Esophagus squamous epithelium (tissue), 5 donors: ENCODE measurements at places on chromosomes 3 and 15. TPM values are rescaled to one million over a fixed set of nuclear protein-coding genes. Genes with fewer than 3 reads are reported as not detected.

Gene CXCR6
- total RNA-seq, result 12.0 TPM

Gene ESYT3
- 0.80 TPM for total RNA-seq

Gene ARPP21
- not detected for total RNA-seq

Gene SLC2A2
- total RNA-seq, result not detected

Gene RTP3
- total RNA-seq, result not detected

Gene FANCD2OS
- not detected for total RNA-seq

Gene TERC
- total RNA-seq, result 120 TPM

Gene MYZAP
- total RNA-seq, result 21.2 TPM

Gene PTPRG
- 3.7 TPM for total RNA-seq

Gene CNTN4
- 6.5 TPM for total RNA-seq

Gene BFSP2
- total RNA-seq, result not detected

Gene ADAMTS9
- 3.1 TPM for total RNA-seq

Gene MBD4
- total RNA-seq, result 16.2 TPM

Gene TMEM87A
- 52.6 TPM for total RNA-seq

Gene ZNF620
- 0.56 TPM for total RNA-seq

Gene LEKR1
- total RNA-seq, result 0.57 TPM

DNA sequence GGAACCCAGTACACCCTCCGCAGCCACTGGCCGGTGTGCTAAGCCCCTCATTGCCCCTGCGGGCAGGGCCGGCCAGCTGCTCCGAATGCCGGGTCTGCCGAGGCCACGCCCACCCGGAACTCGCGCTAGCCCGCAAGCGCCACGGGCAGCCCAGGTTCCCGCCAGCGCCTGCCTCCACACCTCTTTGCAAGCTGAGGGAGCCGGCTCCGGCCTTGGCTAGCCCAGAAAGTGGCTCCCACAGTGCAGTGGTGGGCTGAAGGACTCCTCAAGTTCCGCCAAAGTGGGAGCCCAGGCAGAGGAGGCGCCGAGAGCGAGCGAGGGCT is 81.4 kb upstream of the BCHE start:
- no peaks in the 10 kb centered on the region for H3K36me3 ChIP-seq
- no peak for DNase-seq
- H3K4me1 ChIP-seq, result no peaks in the 10 kb centered on the region
- H3K4me3 ChIP-seq, result no peak overlapping the region

DNA sequence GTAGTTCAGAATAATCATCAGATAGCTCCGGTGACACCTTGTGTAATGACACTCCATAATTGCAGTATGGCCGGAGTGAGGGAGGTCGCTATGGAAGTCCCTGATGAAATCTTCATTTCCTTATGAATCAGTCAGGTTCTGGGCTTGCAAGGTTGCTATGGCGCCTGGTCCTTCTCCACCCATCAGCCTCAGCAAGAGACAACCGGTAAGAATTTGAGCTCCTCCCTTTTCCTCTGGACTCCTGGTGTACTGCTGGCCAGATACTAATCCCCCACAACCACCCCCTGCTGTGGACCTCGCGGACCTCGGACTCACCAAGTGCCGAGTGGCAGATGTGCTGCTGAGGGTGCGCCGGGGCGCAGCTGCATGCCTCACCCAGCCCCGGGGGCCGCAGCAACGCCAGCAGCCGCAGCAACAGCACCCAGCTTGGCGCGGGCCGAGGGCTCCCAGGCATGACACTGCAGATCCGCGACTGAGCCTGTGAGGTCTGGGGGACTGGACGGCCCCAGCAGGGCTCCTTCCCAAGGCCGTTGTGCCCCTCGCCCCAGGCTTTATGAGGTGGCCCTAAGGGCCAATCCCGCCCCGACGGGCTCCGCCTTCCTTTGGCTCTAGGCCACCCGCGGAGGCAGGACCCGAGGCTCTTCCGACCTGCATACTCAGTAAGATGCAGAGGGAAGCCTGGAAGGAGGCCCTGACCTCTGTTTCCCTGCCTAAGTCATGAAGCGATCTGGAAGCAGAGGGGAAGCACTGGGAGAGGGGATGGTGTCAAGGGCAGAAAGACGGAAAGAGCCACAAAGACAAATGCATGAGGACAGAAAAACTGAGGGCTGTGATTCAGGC is at the start of gene TIMP4:
Gene TIMP4 (minus strand): TSS at position 526 of the 840 bp plus-strand sequence. CDS start 72 bp downstream, at position 454.
- no peaks in the 10 kb centered on the region for H3K36me3 ChIP-seq
- DNase-seq, result no peak
- H3K27me3 ChIP-seq, result no peaks in the 10 kb centered on the region
- peak within 1 kb of the TSS; percentile 66 for H3K27ac ChIP-seq

GRCh38 chr3:100277255-100277800 is 16.5 kb downstream of the TBC1D23 start:
- H3K4me1 ChIP-seq, result no peaks in the 10 kb centered on the region
- no peaks in the 10 kb centered on the region for H3K27me3 ChIP-seq
- no peak overlapping the region for H3K27ac ChIP-seq
- no peak for DNase-seq
- H3K36me3 ChIP-seq, result peaks cover 2% of the 10 kb centered on the region

- no peaks in the 10 kb centered on the region for H3K27me3 ChIP-seq
- no peak overlapping the region for H3K4me3 ChIP-seq
- DNase-seq, result no peak
- no peaks in the 10 kb centered on the region for H3K36me3 ChIP-seq
- no peak overlapping the region for H3K27ac ChIP-seq
These were observed 128.9 kb downstream of the ZIC1 start for GRCh38 chr3:147538034-147538433.

- no peaks in the 10 kb centered on the region for H3K27me3 ChIP-seq
- no peak for DNase-seq
- H3K27ac ChIP-seq, result no peak overlapping the region
- no peaks in the 10 kb centered on the region for H3K4me1 ChIP-seq
These were observed 13.7 kb upstream of the ANP32A start for GRCh38 chr15:68834346-68834745.

GRCh38 chr3:168186293-168186983 is 90.7 kb upstream of the GOLIM4 start:
- DNase-seq, result no peak
- no peaks in the 10 kb centered on the region for H3K36me3 ChIP-seq
- H3K4me3 ChIP-seq, result no peak overlapping the region
- H3K4me1 ChIP-seq, result no peaks in the 10 kb centered on the region

- no peaks in the 10 kb centered on the region for H3K36me3 ChIP-seq
- no peak overlapping the region for H3K27ac ChIP-seq
- H3K27me3 ChIP-seq, result no peaks in the 10 kb centered on the region
These were observed 38.0 kb upstream of the TIMP4 start for GRCh38 chr3:12196684-12197083.

DNA sequence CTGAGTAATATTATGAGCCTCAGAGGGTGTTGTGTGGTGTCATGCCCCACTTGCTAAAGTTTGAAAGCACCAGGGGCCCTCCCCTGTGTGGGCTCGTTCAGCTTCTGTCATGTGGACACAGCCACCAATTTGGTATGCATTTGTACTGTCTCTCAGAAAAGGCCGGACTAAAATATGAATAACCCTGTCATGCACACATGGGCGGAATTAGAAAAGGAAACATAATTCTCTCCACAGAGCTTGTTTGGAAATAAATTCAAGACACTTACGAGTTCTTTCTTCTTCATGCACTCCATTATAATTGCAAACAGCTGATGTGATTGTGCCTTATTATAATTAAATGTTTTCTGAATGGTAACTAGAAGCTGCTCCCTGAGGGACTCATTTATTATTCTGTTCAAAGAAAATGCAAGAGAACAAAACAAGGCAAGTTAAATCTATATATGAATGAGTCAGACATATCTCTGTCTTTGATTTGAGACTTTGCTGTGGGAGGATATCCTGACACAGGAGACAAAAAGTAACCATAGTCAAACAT is 39.1 kb downstream of the TRPM1 start:
- H3K4me3 ChIP-seq, result no peak overlapping the region
- no peaks in the 10 kb centered on the region for H3K27me3 ChIP-seq
- H3K36me3 ChIP-seq, result no peaks in the 10 kb centered on the region
- DNase-seq, result no peak

GRCh38 chr3:148600902-148601765 is 96.6 kb upstream of the AGTR1 start:
- no peak overlapping the region for H3K4me3 ChIP-seq
- no peaks in the 10 kb centered on the region for H3K36me3 ChIP-seq
- no peaks in the 10 kb centered on the region for H3K27me3 ChIP-seq
- H3K4me1 ChIP-seq, result no peaks in the 10 kb centered on the region
- H3K27ac ChIP-seq, result no peak overlapping the region

GRCh38 chr3:101999177-101999779 is 150.0 kb downstream of the NFKBIZ start:
- no peak overlapping the region for H3K4me3 ChIP-seq
- H3K27ac ChIP-seq, result no peak overlapping the region
- no peak for DNase-seq
- H3K36me3 ChIP-seq, result no peaks in the 10 kb centered on the region
- H3K4me1 ChIP-seq, result no peaks in the 10 kb centered on the region

GRCh38 chr3:43364926-43365325 is 78.6 kb downstream of the SNRK start:
- peak overlapping the region; percentile 16 for H3K27ac ChIP-seq
- DNase-seq, result no peak
- no peaks in the 10 kb centered on the region for H3K36me3 ChIP-seq
- no peaks in the 10 kb centered on the region for H3K27me3 ChIP-seq

GRCh38 chr3:139538733-139539132 is 809 bp downstream of the RBP1 start:
- H3K4me1 ChIP-seq, result peaks cover 24% of the 10 kb centered on the region
- no peaks in the 10 kb centered on the region for H3K36me3 ChIP-seq

DNA sequence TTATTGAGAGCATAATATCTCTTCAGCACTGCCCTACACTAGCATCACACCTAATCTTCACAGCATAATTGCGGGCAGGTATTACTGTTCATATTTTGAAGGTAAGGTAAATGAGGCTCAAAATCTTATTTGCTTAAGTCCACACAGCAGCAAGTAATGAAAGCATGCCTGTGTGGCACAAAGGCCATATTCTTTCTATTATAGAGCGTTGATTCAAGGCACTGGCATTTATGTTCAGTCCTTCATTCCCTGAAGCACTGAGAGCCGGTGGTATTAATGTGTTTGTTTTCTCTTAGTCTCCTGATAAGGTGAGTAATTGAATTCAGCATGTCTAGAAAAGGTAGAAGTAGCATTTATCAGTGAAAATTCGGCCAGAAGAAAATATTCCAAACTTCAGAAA is 231.2 kb downstream of the BBX start:
- DNase-seq, result no peak
- no peaks in the 10 kb centered on the region for H3K4me1 ChIP-seq
- H3K27me3 ChIP-seq, result no peaks in the 10 kb centered on the region
- no peaks in the 10 kb centered on the region for H3K36me3 ChIP-seq
- H3K4me3 ChIP-seq, result no peak overlapping the region

GRCh38 chr15:38991701-38992100 is 427.1 kb upstream of the RASGRP1 start:
- H3K4me3 ChIP-seq, result no peak overlapping the region
- H3K4me1 ChIP-seq, result peaks cover 11% of the 10 kb centered on the region
- DNase-seq, result no peak
- H3K27ac ChIP-seq, result no peak overlapping the region

GRCh38 chr3:127489357-127489756 is 101.2 kb downstream of the TPRA1 start:
- no peaks in the 10 kb centered on the region for H3K4me1 ChIP-seq
- DNase-seq, result no peak
- H3K36me3 ChIP-seq, result no peaks in the 10 kb centered on the region
- no peak overlapping the region for H3K4me3 ChIP-seq
- no peaks in the 10 kb centered on the region for H3K27me3 ChIP-seq

DNA sequence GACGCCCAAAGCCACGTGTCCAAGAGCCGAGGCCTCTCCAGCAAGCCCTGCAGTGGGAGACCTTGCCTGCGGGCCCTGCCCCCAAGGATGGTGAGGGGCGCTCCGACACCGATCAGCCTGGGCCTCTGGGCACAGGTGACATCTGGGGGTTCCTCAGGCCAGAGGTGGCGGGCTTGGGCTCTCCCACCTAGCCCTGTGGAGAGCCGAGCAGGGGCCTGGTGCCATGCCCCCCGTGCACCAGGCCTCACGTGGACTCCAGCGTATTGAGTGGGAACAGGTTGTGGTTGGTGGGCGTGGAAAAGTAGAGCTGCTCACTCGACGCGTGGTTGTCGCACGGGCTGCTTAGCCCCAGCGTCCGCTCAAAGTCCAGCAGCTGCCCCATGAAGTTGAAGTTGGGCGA is 5.8 kb downstream of the DUSP7 start:
- H3K4me1 ChIP-seq, result peaks cover 99% of the 10 kb centered on the region
- peak overlapping the region; percentile 31 for H3K27ac ChIP-seq
- no peak overlapping the region for H3K4me3 ChIP-seq
- no peaks in the 10 kb centered on the region for H3K27me3 ChIP-seq

- no peaks in the 10 kb centered on the region for H3K27me3 ChIP-seq
- DNase-seq, result no peak
- H3K36me3 ChIP-seq, result no peaks in the 10 kb centered on the region
These were observed 6.1 kb downstream of the IQCF5 start for GRCh38 chr3:51869304-51869703.

DNA sequence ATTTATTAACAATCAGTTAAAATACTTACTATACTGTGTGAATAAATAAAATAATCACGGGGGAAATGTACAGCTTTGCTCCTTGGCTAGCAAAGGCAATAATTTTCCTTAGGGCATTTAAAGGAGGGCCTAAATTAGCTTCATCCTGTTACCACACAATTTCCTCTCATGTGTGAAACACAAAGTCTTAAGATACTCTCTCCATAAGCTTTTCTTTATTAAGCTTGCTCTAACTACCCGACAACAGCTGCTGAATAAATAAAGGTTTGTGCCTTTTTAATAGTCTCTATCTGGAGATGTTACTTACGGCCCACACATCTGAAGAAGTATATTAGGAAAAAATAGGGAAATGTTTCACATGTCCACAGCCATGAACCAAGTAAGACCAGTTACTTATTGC is 29.7 kb downstream of the ZNF106 start:
- DNase-seq, result no peak
- H3K27ac ChIP-seq, result no peak overlapping the region
- no peak overlapping the region for H3K4me3 ChIP-seq
- no peaks in the 10 kb centered on the region for H3K36me3 ChIP-seq
- H3K4me1 ChIP-seq, result peaks cover 5% of the 10 kb centered on the region

DNA sequence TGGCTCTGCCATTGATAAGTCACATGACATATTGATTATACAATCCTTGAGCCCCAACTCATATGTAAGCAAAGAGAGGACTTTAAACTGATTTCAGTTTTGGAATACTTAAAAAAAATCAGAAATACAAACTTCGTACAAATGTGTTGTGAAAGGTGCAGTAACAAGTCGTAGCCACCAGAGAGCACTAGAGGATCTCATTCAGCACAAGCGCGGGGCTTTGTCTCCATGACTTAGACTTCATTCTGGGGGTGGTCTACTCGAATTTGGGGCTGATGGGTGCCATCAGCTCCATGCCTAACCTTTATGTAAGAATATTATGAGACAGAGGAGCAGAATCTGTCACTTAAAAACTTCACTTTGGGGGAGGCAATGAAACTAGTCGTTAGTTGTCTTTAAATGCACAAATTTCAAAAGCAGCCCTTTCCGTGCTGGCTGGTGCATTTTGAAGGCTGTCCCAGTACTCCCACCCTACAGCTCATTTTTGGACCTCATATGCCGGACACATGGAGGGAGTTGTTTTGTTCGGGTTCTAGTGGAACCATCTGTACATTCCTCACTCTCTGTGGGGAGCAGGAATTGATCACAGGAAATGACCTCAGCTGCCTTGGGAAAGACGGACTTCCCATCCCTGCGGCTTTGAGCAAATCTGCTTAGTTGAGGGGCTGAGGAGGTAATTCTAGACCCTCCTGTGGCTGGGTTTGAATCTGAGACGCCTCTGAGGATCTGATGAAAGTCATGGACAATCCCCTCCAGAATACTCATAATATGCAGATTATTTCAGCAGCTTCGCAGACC is 27.5 kb upstream of the MASP1 start:
- H3K27ac ChIP-seq, result no peak overlapping the region
- no peak for DNase-seq
- H3K27me3 ChIP-seq, result no peaks in the 10 kb centered on the region
- peak overlapping the region; percentile 1 for H3K4me3 ChIP-seq
- no peaks in the 10 kb centered on the region for H3K36me3 ChIP-seq
